ENCODE measurements at places on chromosomes 12 and 14.
A peak's percentile ranks its signal among the peaks of the same experiment; 100 is the strongest.

DNA sequence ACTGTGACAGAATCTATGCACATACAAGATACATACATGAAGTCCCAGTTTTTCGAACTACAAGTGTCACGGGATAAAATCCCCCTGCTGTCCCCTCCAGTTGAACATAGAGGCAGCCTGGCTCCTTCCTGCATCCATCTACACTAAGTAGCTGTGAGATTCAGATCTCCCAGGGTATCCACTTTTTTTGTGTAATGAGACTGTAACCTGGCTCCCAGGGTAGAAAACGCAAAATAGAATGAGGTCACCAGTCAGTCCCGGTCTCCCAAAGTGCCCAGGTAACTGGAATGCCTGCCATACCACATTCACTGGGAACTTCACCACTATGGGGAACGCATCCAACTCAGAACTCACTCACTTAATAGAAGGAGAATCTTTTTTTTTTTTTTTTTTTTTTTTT lies 67.8 kb downstream of the TMCC3 start:
- DNase-seq = no peak

DNA sequence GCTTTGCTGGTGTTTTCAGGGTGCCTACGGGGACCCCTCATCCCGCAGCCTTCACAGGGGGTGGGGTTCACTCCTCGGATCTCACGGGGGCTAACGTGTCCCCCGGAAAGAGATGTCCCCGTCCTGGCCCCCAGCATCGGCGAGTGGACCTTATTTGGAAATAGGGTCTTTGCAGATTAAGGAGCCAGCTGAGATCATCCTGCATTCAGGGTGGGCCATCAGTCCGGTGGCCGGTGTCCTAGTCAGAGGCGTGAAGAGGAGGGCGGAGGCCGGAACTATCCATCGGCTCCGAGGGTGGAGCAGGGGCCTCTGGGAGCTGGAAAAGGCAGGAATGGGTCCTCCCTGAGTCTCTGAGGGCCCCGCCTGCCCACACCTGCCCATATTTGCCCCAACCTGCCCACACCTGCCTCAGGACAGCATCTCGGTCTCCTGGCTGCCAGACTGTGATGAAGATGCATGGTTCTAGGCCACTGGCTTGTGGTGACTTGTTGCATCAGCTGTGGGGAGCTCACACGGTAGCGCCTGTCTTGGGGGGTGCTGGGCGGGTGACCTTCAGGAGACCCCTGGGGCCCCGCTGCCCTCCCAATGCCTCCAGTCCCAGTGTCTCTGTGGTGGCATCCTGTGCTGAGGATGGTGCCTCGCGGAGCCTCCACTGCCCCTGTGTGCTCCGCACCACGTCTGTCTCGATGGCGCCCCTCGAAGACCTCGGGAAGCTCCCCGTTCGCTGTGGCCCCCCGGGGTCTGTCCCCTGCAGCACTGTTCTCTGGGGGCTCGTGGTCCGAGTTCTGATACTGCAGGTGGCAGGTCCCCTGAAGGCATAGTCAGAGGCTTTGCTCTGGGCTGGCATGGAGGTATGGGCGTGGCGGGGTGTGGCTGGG lies 14.7 kb downstream of the NOC4L start:
- DNase-seq = no peak

DNA sequence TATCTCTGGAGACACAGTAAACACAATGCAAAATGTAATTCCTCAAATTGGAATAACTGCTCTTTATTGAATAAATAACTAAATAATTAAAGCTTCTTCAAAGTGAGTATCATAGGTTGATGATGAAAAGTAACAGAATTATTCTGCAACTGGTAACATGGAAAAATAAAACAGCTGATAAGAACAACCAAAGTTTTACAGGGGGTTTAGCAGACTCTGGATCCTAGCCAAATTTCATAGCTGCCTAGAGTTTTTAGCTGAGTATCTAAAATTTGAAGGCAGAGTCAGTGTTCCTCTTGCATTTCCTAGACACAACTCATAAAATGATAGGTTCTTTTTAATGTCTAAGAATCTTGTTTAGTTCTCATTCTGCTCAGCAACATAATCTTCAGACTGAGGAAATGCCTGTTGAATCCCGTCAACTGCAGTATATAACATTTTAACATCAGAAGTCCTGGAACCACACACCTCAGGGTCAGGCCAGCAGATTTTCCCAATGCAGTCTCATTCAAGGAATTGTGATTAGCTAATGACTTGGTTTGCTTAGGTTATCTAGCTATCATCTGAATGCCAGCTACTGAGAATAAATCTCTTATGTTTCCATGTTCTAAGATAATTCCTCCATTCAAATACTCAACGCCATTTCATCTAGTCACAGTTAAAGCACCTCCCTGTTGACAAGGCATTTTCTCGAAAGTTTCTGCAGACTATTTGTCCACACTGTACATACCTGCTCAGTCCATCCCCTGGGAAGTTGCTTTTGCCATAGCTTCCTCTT lies 411.6 kb downstream of the BCAT1 start:
- DNase-seq = no peak

DNA sequence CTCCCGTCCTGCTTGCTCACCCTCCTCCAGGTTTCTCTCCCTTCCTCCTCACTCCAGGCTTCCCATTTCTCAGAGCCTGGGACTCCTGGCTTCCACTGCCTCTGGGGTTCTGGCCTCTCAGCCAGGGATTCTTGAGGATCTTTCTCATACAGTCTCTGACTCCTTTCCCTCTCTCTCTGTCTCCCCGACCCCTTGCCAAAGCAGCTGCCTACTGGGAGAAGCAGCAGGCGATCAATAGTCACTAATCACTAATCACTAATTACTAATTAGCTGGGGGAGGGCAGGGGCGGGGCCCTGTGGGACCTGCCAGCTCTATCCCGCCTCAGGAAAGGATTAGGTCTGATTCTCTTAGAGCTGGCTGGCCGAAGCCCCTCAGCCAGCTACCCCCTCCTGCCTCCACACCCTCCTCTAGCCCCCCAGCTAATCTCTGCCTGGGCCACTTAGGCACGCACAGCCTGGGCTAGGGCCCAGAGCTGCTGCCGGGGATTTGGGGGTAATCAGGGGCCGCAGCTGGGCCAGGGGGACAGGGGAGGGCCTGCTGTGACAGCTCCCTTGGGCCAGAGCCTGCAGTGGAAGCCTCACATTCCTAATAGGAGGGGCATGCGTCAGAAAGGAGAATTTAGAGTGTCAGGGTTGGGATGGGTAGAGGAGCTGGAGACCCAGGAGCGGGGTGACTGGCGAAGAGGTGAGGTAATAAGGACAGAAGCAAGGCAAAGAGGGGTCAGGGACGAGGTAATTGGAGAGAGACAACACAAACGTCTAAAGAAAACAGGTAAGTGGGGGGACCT lies 2.8 kb downstream of the NXPH4 start:
- no peak for DNase-seq

DNA sequence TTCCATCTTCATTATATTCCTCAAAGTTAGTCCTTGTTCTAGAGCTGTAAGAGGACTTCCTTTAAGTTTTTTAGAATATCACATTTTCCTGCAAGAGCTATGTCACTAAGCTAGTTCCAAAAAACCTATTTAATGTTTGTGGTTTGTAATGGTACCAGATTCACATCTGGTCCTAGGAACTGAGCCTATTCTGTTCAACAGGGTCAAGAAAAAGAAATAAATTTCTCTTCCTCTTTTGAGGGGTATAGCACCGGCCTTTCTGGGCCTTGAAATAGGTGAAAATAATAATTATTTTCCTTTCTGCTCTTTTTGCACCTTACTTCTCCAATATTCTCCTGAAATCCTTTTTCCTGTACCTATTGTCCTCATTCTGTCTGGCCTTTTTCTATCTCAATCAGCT lies 3.6 kb upstream of the STXBP6 start:
- no peak for DNase-seq

GRCh38 chr14:60235440-60235839 lies 13.6 kb upstream of the PPM1A start:
- no peak for DNase-seq

- DNase-seq = no peak
Measured at GRCh38 chr14:96631621-96632362, 129.6 kb downstream of the PAPOLA start.

DNA sequence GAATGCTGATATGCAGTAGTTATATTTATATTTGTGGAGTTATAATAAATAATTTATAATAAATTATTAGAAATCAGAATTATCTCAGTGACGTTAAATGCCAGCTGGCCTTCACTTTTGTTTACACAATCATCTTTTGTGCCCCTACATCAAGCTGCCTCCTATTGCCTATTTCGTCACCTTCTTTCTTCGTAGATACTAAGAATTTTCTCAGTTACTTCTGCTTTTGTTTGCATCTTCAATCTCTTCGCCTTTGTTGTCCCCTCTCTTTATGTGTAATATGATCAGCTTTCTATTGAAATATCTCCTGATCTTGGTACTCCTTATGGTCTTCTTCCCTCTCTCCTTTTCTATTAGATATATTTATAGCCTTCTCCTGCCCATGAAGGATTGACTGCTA lies 197.0 kb downstream of the ERC1 start:
- peak; percentile 26 for DNase-seq

DNA sequence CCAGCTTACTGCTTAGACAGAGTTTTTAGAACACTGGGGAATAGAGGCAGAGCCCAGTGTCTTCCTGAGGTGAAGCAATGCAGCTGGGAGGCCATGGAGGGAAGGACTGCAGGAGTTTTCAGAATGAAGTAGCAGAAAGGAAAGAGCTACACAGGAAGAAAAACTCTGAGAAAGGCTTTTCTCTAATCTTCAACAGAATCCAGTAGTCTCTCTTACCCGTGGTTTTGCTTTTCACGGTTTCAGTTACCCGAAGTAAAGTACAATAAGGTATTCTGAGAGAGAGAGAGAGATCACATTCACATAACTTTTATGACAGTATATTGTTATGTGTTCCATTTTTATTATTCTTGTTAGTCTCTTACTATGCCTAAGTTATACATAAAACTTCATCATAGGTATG lies 761.6 kb downstream of the BCL11B start:
- DNase-seq = no peak

DNA sequence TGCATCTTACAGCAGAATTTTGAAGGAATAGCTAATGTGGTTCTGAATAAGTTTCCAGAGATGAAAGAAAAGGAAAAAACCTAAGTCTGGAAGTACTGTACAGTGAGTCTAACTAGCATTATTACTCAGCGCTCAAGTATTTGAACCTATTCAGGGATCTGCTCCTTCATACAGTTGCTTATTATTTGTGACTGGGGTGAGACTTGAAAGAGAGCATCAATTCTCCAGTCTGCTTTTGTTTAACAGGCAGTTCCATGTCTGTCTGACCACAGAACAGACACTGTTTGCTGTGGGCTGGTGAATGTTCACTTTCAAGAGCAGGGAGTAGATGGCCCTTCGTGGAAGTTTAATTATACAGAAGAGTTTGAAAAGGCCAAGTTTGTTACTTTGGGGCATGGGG lies 9.3 kb downstream of the ETV6 start:
- DNase-seq = no peak

DNA sequence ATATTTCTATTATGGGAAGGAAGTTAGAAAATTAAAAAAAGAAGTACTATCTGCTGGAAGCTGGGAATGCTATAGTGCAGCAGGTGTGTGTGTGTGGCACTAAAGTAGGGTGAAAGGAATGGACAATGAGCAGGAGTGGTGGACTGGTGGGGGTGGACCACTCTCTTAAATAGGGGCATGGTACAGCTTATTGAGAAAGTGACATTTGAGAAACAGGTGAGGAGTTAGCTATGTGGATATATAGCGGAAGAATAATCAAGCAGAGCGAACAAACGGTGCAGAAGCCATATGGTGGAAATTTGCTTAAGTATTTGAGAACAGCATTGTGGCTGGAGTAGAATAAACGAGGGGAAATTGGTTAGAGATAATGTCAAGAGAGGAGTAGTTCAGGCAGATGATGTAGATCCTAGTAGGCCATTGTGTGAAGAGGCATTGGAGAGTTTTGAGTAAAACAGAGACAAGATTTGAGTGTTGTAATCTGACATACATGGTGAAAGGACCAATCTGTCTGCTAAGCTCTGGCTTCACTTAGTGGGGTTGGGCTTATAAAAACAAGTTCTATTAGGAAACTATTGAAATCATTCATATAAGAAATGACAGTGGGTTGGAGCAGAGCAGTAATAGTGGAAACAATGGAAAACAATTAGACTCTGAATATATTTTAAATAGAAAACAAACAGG lies 149.2 kb upstream of the SYT10 start:
- no peak for DNase-seq

- no peak for DNase-seq
Measured at GRCh38 chr12:12562016-12562483, 613 bp downstream of the DUSP16 start.

GRCh38 chr12:51320311-51320694 lies 3.7 kb downstream of the BIN2 start:
- no peak for DNase-seq

GRCh38 chr14:68879841-68880575 lies 87.1 kb upstream of the ZFP36L1 start:
- no peak for DNase-seq

GRCh38 chr12:57632073-57632957 lies 686 bp downstream of the B4GALNT1 start:
- DNase-seq = no peak

DNA sequence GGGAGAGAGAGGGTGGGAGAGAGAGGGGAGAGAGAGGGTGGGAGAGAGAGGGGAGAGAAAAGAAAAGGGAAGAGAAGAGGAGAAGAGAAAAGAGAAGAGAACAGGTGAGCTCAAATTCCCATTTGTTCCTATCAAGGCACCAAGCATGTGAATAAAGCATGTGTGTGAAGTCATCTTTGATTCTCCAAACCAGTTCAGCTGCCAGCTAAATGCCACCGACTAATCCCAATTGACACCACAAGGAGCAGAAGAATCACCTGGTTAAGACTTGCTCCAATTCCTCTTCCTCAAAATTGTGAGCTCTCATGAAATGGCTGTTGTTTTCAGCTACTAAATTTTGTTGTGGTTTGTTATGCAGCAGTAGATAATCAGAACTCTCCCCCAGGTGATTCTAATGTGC lies 188.9 kb downstream of the TMX1 start:
- no peak for DNase-seq

DNA sequence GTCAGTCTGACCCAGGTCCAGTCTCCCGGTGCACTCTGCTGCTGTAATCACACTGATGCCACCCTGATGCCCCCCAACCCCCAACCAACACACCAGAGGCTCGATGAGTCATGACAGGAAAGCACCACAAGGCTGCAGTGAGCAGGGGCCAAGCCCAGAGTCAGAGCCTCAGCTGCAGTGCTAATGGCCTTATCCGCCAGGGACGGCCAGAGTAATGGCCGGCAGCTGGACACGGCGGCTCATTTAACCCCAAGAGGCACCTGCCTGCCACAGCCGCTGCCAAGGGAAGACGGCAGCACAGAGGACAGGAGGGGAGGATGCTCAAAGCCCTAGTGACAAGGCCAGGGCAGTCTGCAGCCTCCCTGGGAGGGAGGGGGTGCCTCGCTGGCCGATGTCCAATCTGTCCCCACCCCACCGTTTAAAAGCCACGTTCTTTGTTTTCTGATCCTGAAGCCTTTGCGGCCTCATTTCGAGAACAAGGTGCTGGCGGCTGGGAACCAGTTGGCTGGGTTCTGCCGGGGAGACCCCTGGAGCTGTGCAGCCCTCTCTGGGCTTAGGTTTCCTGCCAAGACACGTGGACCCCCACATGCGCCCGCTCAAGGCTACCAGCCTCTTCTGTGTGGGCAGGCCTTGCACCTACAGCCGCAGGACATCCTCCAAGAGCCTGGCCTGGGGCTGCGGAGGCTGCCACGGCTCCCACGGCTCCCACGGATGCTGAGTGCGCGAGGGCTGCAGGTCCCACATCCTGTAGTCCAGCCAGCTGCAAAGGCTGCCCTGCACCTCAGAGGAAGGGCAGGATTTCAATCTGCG lies 13.1 kb downstream of the CCDC85C start:
- DNase-seq = no peak

GRCh38 chr12:94033101-94033500 lies 115.3 kb upstream of the PLXNC1 start:
- no peak for DNase-seq

Measured in CD14-positive monocyte (primary cell).